Stimulated activated CD8-positive, alpha-beta memory T cell treated with anti-CD3 and anti-CD28 coated beads, Interleukin-15, amount 100 ng/mL, for 1 hour (primary cell): ENCODE measurements at places on chromosomes 12 and 14.

DNA sequence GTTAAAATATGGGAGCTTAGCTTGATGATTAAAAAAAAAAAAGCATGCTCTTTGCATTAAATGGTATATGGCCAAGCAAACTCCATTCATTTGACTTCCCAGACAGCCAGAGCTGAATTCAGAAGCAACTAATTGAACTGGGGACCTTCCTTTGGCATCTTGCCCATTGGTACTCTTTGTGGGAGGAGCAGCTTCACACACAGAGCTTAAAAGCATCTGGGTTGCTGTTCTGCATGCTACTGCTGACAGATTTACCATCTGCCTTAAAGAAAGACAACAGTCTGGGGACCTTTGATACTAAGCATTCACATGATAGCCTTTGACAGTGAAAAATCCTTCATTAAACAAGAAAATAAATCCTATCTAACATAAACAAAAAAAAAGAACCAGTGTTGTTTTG lies 977.9 kb downstream of the TMTC2 start:
- no peak for DNase-seq

DNA sequence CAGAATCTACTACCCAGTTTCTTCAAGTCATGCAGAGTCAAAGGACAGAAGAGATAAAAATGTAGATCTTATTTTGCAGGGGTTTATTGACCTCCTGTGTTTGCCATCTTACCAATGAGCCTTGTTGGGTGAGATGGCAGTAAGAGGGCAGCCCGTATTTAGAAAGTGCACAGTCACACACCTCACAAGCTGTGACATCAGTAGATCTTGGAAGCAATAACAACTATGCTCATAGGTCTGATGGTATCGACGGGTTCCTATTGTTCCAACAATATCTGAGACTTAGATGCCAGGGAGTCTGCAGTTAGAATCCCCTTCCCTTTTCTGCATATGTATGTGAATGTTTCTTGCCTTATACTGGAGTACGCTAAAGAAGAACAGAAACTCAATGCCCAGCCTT lies 189.0 kb upstream of the DYRK2 start:
- DNase-seq, result no peak

DNA sequence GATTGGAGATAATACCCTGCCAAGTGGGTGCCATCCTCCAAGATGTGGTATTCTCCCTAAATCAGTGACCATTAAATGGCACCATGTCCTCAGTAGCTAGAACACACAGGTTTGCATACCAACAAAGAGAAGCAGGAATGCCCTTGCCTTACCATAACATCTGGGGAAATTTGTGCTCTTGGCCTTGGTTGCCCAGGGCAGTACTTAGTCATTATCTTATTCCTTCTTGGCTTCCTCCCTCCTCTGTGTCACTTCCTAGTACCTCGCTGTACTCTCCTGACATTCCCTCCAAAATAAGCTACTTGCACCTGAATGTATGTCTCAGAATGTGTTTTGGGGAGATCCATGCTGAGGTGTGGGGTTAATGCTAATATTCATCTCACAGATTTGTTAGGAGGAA lies 43.4 kb downstream of the GPR65 start:
- no peak for DNase-seq

DNA sequence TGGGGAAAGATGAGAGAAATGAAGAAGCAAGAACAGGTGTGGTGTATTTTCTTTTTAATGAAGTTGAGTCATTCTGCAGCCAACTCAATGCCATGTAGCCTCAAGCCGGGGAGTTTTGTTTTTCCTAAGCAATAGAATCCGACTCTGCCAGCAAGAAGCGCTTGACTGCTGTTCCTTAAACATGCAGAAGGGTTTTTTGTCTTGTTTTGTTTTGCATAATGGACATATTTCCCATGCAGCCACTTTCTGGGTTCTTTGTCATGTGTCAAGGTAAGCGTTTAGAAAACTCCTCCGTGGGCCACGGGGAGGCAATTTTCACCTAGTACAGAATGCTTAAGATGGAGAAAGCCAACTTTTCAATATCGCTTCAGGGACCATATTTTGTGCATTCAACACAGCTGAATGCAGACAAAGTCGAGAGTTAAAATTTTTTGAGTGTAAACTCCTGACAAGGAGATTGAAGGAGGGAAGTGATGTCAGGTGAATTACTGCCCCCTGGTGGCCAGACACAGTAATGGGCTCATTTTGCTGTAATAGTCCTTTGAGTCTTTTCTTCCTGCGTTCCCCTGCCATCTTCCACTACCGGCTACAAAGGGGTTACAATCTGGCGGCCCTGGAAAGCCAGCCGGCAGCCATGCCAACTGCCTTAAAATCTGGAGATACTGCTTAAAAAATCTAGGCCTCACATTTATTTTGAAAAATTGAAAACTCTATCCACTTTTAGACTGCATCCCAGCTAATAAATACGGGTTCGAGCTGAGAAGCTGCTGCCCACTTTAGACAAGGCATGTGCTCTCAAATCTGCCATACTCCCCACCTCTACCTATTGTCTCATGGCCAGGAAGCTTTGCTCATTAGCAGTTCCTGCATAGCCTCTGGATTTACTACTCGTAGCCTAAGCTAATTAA lies 3.2 kb upstream of the FICD start:
- DNase-seq, result peak; percentile 68

- no peak for DNase-seq
Measured at GRCh38 chr12:120339256-120339655, 11.7 kb upstream of the PLA2G1B start.
